ENCODE measurements at places on chromosomes 7 and 10.

GRCh38 chr7:105791926-105792325 is 84.5 kb downstream of the ATXN7L1 start:
- no peak for DNase-seq

GRCh38 chr10:121185816-121186455 is 334.8 kb downstream of the WDR11 start:
- no peak for DNase-seq

- DNase-seq, result no peak
These were observed 9.6 kb upstream of the ELN start for GRCh38 chr7:74018246-74018895.

GRCh38 chr10:110652475-110653118 is 8.5 kb downstream of the RBM20 start:
- no peak for DNase-seq

DNA sequence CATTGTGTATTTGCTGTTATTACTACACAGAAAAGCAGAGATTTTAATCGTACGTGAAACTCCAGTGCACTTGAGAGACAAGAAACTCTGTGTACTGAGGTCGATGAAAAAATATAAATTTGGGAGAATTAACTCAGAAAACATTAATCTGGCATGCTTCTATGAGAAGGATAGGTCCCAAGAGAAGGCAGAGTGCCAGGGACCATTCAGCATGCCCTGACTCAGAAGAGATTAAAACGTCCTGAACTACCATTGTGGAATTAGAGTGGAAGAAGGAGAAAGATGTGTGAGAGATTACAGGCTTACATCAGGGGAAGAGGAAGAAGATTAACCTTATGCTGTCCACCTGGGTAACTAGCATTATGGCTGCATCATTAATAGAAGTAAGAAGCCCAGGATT is 72.4 kb downstream of the REEP3 start:
- no peak for DNase-seq

GRCh38 chr7:65731562-65732035 is 141.3 kb upstream of the VKORC1L1 start:
- peak; percentile 50 for DNase-seq

- DNase-seq, result no peak
These were observed 12.0 kb downstream of the FXYD4 start for GRCh38 chr10:43383204-43383971.

GRCh38 chr10:83945982-83946718 is 193.2 kb upstream of the GHITM start:
- no peak for DNase-seq

- DNase-seq, result no peak
These were observed 67.6 kb downstream of the FAM53B start for GRCh38 chr10:124676416-124677062.

GRCh38 chr10:13448216-13448615 is 80.6 kb downstream of the BEND7 start:
- no peak for DNase-seq

- no peak for DNase-seq
These were observed 14.9 kb upstream of the DNTT start for GRCh38 chr10:96289218-96289910.

GRCh38 chr7:44724276-44724675 is 24.4 kb upstream of the ZMIZ2 start:
- no peak for DNase-seq

DNA sequence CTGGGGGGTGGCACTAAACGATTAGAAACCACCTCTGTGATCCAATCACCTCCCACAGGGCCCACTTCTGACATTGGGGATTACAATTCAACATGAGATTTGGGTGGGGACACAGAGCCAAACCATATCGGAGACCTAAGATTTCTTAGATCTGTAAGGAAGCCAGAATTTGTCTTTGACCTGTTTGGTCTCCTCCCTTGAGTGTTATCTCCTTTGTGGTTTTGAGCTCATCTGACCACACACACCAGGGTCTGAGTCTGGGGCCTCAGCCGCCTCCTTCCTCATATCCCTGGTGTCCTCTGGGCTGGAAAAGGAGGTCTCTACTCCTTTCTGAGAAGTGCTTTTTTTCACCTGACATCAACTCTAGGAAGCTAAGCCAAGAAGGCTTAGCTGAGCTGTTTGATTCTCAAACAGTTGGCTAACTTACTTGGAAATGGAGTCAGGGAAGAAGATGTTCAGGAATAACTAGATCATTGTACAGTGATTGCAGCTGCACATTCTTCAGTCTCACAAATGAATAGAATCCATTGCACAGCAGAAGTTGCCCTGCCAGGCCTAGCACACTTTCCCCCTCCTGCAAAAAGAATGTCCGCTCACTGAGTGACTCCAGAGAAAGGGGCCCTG is 167.4 kb downstream of the ARHGAP21 start:
- DNase-seq, result no peak

- DNase-seq, result no peak
These were observed 541.0 kb downstream of the ZWINT start for GRCh38 chr10:55820071-55820470.

DNA sequence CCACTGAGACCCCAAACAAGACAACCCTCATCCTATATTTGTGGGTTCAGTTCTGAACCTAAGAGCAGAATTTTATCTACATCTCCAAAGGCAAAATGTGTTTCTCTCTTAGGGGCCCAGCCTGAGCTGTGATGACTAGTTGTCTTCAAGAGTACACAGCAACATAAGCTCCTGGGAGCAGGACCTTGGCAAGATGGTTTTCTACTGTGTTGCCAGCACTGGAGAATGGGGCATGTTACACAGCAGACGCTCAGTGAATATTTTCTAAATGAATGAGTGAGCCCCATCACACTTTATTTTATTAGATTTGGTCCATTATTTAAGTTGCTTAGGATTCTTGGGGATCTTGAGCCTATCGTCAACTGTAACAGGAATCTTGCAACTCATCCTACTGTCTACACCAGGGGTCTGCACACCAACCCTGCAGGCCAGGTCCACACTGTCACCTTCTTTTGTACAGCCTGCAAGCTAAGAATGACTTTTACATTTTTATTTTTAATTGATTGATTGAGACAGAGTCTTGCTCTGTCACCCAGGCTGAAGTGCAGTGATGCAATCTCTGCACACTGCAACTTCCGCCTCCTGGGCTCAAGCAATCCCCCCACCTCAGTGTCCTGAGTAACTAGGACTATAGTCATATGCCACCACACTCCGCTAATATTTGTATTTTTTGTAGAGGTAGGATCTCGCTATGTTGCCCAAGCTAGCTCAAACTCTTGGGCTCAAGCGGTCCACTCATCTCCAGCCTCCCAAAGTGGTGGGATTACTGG is 347.1 kb downstream of the FGFR2 start:
- DNase-seq, result no peak

DNA sequence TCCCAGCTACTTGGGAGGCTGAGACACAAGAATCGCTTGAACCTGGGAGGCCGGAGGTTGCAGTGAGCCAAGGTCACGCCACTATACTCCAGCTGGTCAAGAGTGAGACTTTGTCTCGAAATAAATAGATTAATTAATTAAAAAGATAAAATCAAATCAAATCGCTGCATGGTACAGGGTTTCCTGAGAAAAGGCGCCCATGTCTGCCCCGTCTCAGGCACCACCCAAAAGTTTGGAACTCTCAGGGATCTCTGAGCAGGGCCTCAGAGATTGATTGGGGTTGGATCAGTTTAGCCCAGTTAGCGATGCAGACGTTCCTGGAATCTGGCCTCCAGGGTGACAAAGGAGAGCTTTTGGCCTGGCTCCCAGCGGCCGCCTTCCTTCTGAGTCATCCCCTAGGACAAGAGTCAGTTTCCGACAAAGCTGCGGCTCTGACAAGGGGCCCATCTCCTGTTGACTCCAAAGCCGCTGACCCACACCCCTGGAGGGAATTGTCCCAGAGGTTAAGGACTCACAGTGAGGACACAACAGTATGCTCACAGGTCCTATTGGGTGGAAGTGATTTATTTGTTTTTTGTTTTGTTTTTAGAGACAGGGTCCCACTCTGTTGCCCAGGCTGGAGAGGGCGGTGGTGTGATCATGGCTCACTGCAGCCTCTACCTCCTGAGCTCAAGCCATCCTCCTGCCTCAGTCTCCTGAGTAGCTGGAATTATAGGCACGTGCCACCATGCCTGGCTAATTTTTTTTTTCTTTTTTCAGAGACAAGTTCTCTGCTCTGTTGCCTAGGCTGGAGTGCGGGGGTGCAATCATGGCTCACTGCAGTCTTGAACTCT is 6.8 kb downstream of the ORAI2 start:
- DNase-seq, result peak; percentile 94

DNA sequence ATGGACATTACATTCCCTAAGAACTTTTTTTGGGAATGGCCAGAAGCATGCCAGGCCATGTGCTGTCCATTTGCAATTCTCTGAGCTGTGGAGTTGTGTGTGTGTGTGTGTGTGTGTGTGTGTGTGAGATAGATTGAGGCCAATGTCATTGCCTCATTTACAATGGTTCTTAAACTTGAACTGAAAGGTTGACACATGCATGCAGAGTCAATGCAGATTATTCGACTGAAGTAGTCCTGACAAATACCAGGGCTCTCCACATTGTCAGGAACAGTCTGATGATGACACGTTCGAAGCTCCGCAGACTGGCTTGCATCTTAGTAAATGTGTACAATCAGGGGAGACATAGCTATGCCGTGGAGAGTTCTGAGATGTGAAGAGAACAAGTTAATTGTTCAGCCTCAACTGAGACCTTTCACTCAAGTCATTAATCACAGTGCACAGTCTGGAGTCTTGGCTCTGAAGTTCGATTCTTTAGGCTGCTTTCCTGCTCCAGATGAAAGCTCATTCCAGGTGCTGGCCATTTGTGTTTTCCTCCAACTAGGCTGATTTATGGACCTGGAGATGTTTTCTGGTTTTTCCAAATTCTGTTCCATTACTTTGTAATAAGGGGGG is 921.9 kb downstream of the LRMDA start:
- DNase-seq, result peak; percentile 43

- no peak for DNase-seq
These were observed 805.6 kb downstream of the NRG3 start for GRCh38 chr10:82680608-82681007.

- no peak for DNase-seq
These were observed 185.9 kb upstream of the ASAH2 start for GRCh38 chr10:50437248-50437647.

- peak; percentile 63 for DNase-seq
These were observed 147.7 kb upstream of the BMPER start for GRCh38 chr7:33757563-33758165.
